ENCODE measurements at places on chromosomes 1 and 21.
A peak's percentile ranks its signal among the peaks of the same experiment; 100 is the strongest.

- no peak for DNase-seq
These were observed 3.3 kb upstream of the KNCN start for GRCh38 chr1:46554597-46555381.

DNA sequence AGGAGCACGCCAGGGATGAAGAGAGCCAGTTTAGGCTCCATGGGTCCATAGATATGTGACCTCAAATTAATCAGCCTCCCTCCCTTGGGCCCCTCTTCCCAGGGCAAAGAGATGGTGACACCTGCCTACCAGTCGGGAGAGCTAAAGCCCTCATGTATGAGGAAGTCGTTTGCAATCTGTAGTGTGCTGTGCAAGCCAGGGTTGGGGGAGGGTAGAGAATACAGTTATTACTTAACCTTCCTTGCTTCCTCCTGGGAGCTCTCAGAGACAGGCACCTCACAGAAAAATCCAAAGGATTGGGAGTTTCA, 4.0 kb downstream of the PGLYRP4 start:
- no peak for DNase-seq

- DNase-seq = no peak
These were observed 216.9 kb upstream of the NRIP1 start for GRCh38 chr21:15281714-15282113.

GRCh38 chr21:14239281-14239680, 23.3 kb downstream of the RBM11 start:
- no peak for DNase-seq

GRCh38 chr1:183593356-183593755, 3.1 kb upstream of the NCF2 start:
- no peak for DNase-seq

DNA sequence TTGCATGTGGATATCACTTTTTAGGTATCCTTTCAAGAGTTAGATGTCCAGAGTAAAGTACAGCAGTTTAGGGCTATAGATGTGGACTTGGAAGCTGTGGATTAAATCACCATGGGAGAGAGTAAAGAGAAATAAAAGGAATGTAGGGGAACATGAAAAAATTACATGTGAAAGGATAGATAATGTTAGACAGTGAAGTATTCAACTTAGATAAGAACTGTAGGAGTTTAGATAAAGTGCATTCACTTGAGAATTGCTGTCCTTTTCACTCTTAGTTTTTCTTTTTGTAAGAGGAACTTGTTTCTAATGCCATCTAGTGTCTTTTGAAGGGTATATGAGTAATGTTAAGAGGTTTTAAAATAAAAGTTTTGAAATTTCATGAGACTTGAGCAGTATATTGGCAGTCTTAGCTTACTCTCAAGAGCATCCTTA, 40.1 kb downstream of the MAST2 start:
- no peak for DNase-seq

DNA sequence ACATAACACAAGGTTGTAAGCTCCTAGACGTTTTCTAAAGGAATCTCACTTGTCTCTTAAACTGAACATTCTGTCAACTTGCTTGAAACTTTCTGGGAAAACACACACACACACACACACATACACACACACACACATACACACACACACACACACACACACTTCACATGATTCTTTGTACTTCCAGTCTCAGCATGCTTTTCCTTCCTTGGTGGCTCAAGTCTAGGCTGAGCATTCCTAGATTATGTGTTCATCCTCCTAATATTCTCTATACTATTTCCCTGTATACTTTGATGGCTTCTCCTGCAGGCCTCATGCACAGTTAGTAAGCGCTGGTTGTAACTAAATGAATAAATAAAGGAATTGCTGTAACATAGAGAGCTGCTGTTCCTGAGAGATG, 372.1 kb downstream of the PTPRC start:
- DNase-seq = no peak

DNA sequence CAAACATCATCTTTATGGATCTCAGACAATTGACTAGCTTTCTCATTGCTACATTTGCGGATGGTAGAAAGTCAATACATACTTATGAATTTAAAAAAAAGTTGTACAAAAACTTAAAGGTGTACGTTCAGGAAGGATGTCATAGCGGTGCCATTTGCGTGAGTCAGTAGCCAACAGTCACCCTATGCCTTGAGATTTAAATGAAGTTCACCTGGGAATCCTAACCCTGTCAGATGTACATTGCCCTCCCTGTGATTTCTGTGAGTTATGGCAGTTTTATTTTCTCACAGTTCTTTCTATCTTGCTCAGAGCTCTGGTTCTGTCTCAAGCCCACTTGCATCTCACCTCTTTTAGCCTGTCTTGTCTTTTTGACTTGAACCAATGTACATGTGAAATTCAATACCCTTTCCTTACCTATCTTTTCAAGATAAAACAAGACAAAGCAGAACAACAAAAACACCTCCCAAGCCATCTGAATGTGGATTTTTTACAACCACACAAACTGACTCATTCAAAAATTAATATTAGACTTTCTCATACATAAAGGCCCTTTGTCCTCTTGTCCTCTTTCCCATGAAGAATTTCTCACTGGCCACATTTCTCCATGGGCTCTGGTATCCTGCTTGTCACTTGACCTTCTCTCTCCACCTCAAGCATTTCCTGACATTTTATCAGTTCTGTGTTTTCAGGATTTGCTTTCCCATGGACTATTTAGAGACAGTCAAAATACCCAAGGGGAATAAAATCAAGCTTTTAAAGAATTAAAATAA, 25.3 kb upstream of the ZNF697 start:
- no peak for DNase-seq

DNA sequence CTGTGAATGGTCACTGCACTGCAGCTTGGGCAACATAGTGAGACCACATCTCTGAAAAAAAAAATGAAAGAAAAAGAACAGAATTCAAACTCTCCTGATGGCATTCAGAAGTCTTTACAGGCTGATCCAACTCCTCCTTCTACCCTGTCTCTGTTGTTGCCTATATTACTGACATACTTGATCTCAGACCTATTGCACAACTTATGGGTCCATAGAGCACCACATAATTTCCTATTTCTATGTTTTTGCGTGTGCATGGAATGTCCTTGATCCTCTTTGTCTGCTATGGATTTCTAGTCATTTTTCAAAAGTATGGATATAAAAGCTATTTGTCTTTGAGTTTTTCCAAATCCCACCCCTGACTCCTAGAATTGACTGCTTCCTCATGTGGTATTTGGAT, 22.4 kb upstream of the CYP2J2 start:
- DNase-seq = no peak

GRCh38 chr1:229793488-229793887, 167.4 kb downstream of the URB2 start:
- no peak for DNase-seq

DNA sequence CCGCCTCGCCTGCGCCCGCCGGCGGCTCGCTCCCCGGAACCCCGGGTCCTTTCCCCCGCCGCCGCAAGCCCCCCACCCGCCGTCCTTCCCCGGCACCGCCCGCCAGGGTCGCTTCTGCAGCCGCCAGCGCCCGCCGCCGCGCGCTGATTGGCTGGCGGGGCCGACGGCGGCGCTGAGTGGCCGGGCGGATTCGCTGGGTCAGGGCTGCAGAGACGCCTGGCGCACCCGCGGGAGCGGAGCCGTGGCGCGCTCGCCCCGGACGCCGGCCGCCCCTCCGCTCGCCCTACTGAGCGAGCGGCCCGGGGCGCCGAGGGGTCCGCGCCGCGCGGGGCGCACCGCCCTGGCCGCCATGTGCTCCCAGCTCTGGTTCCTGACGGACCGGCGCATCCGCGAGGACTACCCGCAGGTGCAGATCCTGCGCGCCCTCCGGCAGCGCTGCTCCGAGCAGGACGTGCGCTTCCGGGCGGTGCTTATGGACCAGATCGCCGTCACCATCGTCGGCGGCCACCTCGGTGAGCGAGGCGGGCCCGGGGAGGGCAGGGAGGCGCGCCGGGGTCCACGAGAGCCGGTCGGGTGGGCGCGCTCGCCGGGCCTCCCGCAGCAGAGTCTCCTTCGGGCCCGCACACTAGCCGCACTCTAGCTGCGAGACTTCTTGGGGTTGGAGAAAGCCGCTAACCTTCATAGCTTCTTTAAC, at the start of gene RIMKLA:
Gene RIMKLA, plus strand, starts transcription at position 207 of the 694 bp plus-strand sequence. Its CDS starts 143 bp downstream, at position 350.
- DNase-seq = peak; percentile 88

- no peak for DNase-seq
These were observed 13.6 kb downstream of the RD3 start for GRCh38 chr1:211478376-211478775.

DNA sequence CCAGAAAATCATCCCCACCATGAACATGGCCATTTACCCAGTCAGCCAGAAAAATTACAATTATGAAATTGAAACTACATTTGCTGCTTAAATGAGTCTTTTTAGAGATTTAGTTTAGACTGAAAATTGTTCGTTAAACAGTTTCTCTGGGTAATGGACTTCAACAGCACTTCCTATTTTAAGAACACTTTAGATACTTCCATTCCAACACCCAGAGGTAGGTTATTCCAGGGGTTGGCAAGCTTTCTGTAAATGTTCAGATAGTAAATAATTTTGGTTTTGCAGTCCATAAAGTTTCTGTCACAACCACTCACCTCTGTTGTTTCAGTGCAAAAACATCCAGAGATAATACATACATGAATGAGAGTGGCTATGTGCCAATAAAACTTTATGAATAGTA, 10.2 kb downstream of the NMNAT2 start:
- DNase-seq = no peak

GRCh38 chr1:159014851-159015250, 5.1 kb downstream of the IFI16 start:
- DNase-seq = no peak

DNA sequence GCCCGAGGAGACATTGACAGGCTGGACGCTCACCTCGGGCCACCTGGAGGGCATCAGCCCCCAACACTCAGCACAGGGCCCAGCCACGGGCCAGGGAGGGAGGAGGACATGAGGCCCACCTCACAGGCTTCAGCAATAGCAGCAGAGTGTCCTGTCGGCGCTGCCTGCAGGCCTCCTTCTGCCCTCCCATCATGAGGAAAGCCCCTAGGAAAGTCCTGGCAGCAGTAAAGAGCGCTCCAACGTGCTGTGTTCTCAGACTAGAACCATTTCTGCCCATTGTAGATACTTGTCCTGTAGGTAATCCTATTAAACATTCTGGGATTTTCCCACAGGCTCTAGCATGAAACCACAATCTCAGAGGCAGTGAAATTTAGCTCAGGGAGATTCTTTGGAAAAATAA, 62.0 kb upstream of the GALNT2 start:
- DNase-seq = no peak

DNA sequence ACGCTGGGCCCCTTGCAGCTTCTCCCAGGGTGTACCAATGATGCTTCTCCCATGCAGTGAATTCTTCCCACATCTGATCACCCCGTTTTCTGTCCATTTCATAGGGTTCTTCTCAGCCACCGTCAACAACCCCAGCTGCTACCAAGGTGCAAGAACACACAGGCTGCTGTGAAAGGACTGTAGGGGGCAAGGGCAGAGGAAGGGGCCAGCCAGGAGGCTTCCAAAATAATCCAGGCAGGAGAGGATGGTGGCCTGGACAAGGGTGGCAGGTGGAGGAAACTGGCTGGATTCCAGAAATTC, 113.3 kb upstream of the WNT4 start:
- peak; percentile 21 for DNase-seq

DNA sequence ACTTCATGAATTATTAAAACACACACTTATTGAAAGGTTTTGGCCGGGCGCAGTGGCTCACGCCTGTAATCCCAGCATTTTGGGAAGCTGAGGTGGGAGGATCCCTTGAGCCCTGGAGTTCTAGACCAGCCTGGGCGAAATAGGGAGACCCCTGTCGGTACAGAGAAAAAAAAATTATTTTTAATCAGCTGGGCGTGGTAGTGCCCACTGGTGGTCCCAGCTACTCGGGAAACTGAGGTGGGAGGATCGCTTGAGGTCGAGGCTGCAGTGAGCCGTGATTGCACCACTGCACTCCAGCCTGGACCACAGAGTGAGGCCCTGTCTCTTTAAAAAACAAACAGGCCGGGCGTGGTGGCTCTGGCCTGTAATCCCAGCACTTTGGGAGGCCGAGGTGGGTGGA, 1.7 kb downstream of the GABPB2 start:
- no peak for DNase-seq

DNA sequence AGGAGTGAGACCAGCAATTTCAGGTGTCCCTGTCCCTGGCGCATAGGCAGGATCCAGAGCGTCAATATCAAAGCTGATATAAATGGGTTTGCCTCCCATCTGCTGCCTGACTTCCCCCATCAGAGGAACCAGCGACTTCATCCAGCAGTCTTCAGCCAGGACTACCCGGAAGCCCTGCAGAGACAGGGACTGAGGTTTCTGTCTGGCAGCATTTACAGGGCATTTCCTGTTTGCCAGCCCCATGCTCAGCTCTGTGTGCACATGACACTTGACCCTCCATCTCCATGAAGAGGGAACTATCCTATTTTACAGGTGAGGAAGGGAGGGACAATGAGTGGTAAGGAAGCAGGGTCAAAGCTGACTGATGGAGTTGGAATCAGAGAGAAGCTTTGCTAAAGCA, 7.2 kb downstream of the AGMAT start:
- peak; percentile 33 for DNase-seq

- no peak for DNase-seq
These were observed at the start of gene S100A6 for GRCh38 chr1:153535242-153536011. Gene S100A6, minus strand, starts transcription at chr1:153535991. Its CDS starts 652 bp downstream, at chr1:153535339.

DNA sequence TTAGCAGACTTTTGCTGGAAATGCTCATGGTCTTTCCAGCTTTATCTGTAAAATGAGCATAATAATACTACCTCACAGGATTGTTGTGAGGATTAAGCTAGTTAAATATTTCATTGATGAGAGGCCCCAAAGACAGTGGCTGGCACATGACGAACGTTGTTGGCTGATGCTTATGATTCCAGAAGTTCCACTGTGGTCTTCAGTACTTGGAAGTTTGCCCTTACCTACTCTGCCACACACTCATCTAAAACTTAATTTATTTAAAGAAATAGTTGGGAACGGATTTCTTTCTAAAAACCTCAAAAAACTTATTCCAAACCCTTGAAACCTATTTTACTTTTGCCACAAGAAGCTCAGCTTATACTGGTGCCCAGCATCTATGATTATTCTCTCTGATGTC, 170.7 kb downstream of the DHRS3 start:
- no peak for DNase-seq

DNA sequence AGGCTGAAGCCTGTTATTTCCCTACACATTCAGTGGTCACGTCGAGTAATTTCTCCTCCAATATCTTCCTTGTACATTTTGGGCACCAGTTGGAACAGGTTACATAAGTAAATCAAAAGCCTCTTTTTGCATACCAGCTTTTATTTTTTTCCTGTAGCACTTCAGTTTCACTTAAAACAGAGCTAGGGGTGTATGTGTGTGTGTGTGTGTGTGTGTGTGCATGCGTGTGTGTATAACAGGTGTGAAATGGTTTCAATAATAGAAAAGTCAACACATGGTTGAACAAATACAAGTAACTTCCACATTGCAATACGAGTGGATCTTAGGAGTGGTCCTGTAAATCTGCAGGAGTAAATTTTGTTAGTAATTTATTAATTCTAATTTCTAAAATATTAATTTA, 3.0 kb upstream of the MAN1A2 start:
- no peak for DNase-seq

- no peak for DNase-seq
These were observed 387.5 kb downstream of the USP25 start for GRCh38 chr21:16117331-16117730.

GRCh38 chr1:160115545-160116282, at the start of gene ATP1A2:
Gene ATP1A2, plus strand, starts transcription at chr1:160115759. Its CDS starts 103 bp downstream, at chr1:160115862.
- DNase-seq = no peak

Data from NCI-H2081 (cell line).